ENCODE measurements at places on chromosomes 7 and 10.

DNA sequence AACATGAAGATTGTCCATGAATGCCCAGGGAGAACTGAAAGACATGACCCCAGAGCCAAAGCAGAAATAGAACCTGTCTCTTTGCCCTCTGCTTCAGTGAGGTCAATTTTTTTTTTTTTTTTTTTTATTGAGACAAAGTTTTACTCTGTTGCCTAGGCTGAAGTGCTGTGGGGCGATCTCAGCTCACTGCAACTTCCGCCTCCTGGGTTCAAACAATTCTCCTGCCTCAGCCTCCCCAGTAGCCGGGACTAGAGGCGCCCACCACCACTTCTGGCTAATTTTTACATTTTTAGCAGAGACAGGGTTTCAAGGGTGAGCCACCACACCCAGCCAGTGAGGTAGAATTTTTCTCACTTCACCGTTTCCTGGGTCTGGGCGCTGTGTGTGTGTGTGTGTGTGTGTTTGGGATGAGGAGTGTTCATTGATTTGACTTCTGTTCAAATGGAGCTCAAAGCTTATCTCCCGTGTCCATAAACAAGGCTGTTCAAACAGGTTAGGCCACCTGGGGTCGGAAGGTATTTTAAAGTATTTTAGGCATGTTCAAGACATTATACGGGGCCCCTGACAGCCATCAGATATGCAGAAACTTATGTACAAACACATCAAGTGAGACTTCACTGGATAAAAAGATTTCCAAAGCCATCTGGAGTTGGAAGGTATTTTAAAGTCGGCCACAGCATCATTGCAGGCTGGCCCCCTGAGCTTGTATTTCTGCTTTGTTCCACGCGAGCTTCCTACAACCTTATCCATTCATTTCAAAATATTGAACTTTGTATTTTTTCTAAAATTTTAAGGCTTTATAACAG, 93.8 kb downstream of the MAP3K8 start:
- DNase-seq, result no peak

- peak; percentile 42 for DNase-seq
These were observed 497 bp downstream of the PPP2R2D start for GRCh38 chr10:131901181-131901829.

GRCh38 chr10:92419740-92420545, 129.0 kb downstream of the MARCHF5 start:
- DNase-seq, result no peak

DNA sequence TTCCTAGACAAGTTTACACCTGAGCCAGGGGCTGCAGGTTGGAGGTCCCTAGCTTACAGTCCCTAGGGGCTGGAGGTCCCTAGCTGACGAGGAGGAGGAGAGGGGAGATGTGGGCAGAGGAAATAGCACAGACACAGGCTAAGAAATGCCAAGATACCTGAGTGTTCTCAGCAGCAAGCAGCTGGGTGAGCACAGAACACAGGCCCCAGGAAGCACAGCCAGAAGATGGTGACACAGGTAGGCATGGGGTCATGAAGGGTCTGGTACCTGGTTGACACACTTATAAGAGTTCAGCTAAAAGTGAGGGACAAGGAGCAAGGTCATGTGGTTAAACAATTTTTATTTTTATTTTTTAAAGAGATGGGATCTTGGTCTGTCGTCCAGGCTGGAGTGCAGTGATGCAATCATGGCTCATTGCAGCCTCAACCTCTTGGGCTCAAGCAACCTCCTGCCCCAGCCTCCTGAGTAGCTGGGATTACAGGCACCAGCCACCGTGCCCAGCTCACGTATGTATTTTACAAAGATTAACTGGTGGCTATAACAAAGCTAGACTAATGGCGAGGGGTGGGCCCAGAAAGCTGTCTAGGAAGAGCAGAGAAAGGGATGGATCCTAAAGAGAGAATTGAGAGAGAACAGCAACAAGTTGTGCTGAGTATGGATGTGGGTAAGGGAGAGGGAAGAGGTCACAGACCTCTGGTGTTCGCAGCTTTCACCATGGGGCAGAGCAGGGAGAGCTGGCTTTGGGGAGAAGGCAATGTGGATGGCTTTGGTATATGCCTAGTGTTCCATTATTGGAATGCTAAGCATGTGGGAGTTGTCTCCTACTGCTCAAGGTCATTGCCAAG, 140.3 kb upstream of the KLF14 start:
- no peak for DNase-seq

- no peak for DNase-seq
These were observed 40.6 kb upstream of the SLIT1 start for GRCh38 chr10:97226398-97226797.

DNA sequence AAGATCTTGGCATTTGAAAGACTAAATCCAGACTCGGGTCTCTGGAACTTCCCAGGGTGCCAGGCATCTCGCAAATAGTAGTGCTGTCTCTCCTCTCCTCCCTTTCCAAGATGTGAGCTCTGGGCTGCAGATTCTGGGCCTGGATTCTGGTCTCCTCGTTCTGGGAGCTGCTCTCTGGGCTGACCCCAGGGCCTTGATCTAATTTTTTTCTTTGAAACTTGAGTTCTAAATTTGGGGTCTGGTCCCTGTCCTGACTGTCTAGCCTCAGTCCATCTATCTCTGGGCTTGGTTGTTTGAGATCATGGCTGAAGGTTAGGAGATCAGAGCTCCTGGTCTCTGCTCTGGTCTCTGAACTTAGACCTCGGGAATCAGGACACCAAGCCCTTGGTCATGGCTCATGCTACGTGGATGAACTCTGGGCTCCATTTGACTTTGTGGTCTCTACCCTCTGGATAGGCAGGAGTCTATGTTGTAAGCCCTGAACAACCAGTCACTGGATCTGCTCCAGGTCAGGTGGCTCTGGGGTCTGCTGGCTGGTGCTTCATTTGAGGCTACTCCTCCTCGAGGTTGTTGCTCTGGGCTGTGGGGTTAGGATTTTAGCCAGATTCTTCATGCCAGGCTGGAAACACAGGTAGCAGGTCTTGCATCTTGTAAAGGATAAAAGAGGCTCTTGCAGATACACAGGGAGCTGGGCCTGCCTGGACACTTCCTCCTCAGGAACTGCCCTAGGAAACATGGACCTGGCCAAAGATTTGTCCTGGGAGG, 8.0 kb upstream of the MBL2 start:
- no peak for DNase-seq

DNA sequence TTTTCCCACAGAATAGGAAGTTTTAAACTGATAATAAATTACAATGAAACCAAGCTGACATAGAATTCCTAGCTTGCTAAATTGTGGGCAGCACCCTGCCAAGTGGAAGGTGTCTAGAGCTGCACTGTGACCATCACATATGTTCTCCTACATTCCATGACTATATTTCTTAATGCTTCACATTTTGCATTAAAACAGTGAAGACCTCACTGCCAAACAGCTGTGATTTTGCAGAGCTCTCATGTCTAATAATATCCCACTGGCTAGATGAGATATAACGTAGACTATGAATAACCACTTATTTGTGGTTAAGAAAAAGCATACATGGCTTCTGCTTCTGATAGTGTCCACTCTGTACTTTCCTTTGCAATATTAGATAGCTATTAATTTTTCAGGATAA, 228.3 kb upstream of the TEX47 start:
- no peak for DNase-seq

GRCh38 chr7:105640956-105641810, 59.9 kb upstream of the EFCAB10 start:
- DNase-seq, result no peak

GRCh38 chr7:31640381-31640780, 46.6 kb upstream of the PPP1R17 start:
- DNase-seq, result no peak

GRCh38 chr10:43596546-43596945, 9.7 kb upstream of the ZNF485 start:
- no peak for DNase-seq

- no peak for DNase-seq
These were observed 11.9 kb upstream of the TEX36 start for GRCh38 chr10:125694883-125695282.

GRCh38 chr7:25192043-25192442, 36.2 kb downstream of the NPVF start:
- DNase-seq, result no peak

GRCh38 chr10:48533951-48534720, 70.7 kb downstream of the ARHGAP22 start:
- no peak for DNase-seq

DNA sequence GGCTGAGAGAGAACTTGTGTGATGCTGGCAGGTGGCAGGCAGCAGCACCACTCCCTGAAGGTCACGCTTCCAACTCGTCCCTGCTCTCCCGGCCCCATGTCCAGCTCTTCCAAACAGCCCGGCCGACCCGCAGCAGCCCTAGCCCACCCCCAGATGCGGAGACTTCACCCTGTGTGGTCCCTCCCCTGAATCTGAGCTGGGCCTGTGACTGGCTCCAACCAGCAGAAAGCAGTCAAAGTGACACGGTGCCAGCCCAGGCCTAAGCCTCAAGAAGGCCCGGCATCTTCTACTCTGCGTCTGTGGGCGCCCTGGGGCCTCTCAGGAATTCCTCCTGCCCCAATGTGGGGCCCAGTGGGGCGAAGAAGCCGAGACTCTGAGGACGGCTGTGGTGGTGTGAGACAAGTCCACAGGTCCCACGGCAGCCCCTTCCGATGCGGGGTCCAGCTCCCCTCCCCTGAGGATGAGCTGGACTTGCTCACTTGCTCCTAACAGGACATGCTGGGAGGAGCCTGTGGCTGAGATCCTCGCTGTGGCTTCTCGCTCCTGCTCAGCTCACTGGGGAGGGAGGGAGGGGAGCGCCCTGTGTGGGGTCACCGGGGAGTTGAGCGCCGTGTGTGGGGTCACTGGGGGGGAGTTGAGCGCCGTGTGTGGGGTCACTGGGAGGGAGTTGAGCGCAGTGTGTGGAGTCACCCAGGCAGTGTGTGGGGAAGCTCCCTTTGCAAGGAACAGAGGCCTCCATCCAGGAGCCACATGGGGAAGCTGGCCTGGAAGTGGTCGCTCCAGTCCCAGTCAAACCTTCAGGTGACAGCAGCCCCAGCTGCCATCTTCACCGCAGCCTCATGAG, 9.5 kb downstream of the STK32C start:
- DNase-seq, result no peak

DNA sequence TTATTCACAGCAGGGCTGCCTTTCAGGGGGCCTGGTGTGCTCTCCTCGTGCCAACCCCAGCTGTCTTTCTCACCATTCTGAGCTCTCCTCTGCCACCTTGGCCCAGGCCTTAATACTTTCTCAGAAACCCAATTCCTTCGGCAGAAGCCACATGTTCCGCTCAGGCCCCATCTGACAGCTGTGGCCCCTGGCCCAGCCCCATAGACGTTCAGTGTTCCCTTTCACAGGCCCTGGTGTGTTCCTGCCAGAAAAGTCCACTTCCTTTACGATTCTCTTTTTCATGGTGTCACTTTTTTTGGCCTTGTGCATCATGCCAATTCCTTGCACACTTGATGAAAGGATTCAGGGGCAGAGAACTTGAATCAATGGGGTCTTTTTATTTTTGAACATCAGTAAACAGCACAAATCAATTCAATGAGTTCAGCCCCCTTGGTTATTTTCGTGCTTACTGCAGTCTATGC, 15.9 kb upstream of the GPNMB start:
- no peak for DNase-seq

DNA sequence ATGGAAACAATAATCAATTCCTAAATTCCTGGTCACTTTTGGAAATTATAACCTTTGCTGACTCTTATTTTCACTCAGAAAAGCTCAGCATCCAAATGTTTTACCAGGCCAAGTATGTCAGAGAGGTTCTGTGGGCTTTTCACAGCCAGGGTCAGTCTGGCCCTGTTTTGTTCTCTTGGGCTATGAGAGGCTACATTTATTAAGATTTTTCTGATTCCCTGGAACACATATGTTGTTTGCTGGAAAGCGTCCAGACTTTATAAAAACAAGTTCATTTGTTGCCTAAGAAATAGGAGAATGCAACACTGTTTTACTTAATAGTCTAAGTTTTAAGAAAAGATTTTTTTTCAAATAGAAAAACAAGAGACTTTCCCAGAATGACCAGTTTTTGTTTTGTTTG, 238.4 kb upstream of the PLXDC2 start:
- DNase-seq, result no peak

DNA sequence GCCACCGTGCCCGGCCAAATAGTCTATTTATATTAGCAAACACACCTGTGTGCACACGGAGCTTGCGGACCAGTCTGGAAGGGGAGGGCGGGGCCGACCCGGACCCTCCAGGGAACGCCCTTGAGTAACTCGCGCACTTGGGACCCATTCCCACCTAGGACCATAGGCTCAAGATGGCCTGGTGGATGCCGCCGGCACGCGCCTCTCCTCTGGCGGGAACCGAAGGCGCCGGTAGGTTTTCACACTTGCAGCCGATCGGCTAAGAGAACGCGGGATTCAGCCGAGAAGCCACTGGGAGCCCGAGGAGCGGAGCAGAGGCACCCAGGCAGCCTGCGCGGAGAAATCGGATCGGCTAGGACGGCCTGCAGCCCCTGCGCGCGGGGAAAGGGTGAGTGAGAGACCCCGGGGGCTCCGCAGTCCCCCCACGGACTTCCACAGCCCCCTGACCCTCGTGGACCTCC, 18.9 kb downstream of the IFT22 start:
- DNase-seq, result no peak

DNA sequence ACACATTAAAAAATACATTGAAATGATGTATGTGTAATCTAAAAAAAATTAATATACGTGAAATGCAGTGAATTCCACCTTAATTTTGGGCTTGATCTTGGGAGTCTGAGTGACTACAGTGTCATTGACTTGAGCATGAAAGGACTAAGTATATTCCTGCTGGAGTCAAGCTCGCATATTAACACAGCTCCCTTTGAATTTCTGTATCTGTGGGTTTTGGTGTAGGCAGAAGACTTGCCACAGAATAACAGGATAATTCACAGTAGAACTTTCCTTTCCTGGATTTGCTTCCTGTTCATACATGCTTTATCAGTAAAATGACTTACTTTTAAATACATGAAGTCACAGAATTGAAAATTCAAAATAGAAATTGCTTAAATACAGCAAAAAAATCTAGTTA, 55.3 kb downstream of the PPP1R9A start:
- DNase-seq, result no peak

DNA sequence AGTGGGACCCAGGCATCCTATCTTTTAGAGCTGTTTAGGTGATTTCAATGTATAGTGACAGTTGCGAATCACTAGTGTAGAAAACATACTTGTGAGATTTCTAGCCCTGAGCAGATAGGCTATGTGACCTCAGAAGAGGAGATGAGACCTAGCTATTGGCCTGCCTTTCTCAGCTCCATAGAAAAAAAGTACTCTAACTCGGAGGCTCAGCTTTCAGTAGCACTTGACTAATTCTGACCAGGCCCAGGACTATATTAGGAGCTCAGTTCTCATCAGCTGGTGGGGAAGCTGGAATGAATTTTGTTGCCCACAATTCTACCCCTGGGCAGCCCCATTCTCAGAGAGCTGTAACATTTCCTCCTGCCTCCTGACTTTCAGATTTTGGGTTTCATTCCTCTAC, 179.9 kb upstream of the NAMPT start:
- DNase-seq, result no peak

- DNase-seq, result no peak
These were observed 33.6 kb downstream of the ARID5B start for GRCh38 chr10:61935077-61935476.

DNA sequence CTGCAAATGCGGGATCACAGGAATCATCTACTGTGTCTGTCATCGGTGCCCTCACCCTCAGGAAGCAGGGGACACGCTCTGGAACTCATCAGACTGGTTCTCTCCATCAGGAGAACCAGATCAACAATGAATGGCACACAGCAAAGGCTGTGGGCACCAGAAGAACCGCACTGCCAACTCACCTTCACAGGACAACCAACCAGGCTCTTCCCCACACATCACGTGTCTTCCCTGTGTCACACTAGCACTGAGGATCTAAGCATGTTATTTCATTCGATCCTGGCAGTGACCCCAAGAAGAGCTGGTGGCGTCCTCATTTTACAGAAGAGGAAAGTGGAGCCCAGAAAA, 106.1 kb downstream of the TNS3 start:
- no peak for DNase-seq

- DNase-seq, result no peak
These were observed 16.2 kb upstream of the PAX2 start for GRCh38 chr10:100728928-100729861.
